HEK293T (cell line): ENCODE measurements at places on chromosomes 6 and 20.

- DNase-seq = no peak
These were observed 54.8 kb upstream of the SPDEF start for GRCh38 chr6:34610819-34611477.

GRCh38 chr6:96965492-96965891 lies 41.0 kb downstream of the KLHL32 start:
- DNase-seq = no peak

DNA sequence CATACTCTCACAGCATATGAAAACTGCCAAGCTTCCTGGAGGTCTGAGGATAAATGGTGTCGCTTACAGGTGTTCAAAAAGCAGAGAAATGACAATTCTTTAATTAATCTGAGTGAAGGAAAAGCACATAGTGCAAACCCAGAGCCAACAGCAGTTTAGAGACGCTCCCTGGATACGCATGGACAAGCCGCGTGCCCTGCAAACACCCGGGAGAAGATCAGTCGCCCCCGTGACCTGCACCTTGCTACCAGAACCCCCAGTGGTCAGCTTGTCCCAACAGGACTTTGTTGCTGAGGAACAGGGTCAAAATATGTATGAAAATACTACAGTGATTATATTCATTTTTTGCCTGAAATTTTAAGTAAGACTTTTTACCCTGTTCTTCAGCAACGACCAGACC lies 93.9 kb downstream of the PSMG4 start:
- no peak for DNase-seq

GRCh38 chr20:62577490-62577836 lies 64.8 kb upstream of the SLCO4A1 start:
- no peak for DNase-seq

- DNase-seq = no peak
These were observed 11.5 kb downstream of the SLC2A10 start for GRCh38 chr20:46720776-46721425.

- no peak for DNase-seq
These were observed 41.5 kb downstream of the SH3BGRL2 start for GRCh38 chr6:79672631-79673111.
